ENCODE measurements at places on chromosomes 2 and 18.
A peak's percentile ranks its signal among the peaks of the same experiment; 100 is the strongest.

DNA sequence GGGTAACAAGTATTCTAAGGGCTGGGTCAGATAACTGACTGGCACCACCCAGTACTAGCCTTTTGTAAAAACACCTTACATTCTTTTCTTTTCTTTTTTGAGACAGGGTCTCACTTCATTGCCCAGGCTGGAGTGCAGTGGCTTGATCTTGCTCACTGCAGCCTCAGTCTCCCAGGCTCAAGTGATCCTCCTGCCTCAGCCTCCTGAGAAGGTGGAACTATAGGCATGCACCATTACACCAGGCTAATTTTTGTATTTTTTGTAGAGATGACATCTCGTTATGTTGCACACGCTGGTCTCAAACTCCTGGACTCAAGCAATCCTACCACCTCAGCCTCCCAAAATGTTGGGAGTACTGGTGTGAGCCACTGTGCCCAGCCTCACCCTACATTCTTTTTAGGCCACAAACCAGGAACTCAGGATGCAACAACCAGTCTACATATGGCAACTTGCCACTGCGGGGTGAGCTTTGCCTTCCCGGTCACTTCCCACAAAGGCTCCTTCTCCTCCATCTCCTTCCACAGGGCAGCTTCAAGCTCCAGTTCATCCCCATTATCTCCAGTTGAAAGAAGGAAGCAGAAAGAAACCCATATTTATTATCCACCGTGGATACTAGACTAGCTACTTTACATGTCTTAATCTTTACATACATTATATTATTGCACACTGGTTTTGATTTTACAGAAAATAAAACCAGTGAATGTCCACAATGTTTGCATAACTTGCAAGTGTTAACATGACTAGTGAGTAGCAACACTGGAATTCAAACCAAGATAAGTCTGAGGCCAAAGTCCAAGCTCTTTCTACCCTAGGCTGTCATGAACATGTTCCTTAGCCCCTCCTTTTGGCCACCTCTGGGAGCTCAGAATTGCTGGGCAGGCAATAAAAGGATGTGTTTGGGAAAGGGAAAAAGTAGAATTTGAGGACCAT lies 23.7 kb upstream of the AP1S3 start:
- no peak for DNase-seq

GRCh38 chr18:65725251-65726050 lies 25.4 kb upstream of the CDH7 start:
- no peak for DNase-seq

DNA sequence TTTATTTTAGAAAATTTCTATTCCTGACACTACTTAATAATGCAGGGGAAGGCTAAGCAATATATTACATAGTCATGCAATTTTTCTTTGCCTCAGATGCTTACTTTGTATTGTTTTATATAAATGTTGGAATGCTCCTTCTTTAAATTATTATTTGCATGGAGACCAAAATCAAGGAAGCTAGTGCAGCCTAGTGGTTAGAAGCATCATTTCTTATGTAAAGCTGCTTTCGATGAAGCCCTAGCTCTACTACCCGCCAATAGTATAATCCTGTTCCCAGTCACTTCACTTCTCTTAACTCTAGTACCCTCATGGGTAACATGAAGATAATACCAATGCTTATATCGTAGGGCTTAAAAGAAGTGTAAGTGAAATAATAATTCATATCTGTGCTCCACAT lies 198.9 kb downstream of the LRATD1 start:
- DNase-seq: no peak

DNA sequence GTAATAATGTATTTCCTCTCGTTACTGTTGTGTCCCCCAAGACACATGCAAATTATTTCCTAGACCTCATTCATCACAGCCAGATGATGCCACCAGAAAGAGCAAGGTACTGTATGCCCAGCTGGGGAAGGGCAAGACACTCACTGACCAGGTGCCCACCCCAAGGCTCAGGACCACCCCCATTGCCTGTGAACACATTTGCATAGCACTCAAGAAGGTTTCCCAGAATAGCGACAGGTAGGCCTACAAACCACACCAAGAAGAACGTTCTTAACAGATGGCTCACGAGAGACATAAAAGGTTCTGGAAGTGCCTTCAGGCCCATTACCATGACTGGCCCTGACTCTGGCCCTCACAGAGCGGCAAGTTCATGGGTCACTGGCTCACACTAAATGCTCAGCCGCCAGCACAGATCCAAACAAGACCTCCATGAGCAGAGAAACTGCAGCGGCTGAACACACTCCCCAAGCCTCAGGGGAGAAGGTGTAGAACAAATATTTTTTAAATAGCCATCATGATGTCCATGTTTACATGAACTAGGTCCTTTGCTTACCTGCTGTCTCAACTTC lies 44.0 kb downstream of the FAM168B start:
- DNase-seq: no peak

DNA sequence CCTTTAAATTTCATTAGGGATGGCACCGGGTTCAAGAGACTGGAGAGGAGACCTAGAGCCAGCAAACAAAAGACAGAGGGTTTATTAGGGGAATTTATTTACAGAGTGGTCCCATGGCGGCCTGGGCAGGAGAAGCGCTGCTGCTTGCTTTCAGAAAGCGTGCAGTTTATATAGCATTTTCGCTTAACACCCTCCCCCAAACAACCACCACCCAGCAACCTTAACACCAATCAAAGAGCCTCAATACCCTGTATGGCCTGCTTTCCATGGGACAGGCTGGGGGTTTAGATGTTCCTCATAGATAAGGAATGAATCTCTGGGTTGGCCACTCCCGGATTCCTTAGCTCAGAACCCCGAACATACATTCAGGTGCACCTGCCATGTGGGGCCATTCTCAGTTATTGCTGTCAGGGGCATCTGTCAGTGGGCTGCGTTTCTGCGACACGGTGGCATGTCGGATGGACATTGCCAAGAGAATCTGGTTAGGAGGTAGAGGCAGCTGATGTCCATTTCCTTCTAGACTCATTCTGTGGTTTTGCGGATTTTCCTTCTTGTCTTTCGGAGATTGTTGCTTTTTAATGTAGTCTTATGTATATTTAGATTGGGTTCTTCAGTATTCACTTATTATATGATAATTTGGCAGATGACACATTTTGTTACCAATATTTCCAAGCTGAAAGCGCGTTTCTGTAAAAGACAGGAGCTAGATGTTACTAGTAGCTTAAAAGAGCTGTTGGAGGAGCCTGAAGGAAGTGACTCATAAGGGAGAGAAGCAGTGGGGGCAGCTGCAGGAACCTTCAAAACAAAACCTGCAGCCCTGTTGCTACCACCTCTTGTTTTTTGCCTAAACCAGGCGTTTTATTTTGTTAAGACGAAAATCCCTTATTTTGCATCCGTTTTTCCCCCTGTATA lies 7.2 kb downstream of the AGAP1 start:
- no peak for DNase-seq

- peak; percentile 73 for DNase-seq
Observed at GRCh38 chr2:69642709-69643601, 584 bp downstream of the AAK1 start.

DNA sequence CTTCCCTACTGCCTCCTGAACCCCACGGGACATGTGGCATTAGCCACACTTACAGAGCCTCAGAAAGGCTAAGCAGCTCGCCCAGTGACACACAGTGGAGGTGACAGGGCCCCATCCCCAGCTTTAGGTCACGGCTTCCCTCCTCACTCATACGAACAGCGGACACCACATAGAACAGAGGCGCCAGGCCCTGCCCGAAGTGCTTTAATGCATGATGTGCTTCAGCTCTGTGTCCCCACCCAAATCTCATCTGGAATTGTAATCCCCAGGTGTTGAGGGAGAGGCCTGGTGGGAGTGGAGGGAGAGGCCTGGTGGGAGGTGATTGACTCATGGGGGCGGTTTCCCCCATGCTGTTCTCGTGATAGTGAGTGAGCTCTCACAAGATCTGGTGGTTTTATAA lies 135.3 kb downstream of the PTGR3 start:
- no peak for DNase-seq

GRCh38 chr2:46009315-46009714 lies 287.9 kb upstream of the EPAS1 start:
- DNase-seq: no peak

- DNase-seq: no peak
Observed at GRCh38 chr2:27369471-27370025, 590 bp downstream of the EIF2B4 start.

DNA sequence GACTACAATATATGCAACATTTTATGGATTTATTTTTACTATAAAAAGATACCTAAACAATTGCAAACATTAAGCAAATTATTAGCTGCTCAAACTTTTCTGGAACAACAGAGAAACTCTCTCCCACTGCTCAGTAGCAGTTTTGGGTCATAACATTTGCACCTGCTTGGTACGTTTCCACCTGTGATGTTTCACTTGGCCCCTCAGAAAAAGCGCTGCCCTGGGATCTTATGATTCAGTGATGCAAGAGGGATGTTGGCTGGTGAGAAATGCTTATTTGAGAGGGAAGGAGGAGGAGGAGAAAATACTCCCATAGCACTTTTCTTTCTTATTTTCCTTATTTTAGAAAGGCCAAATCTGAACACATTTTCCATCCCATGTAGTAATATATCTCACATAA lies 9.2 kb downstream of the IRS1 start:
- no peak for DNase-seq

- no peak for DNase-seq
Observed at GRCh38 chr2:203659331-203660049, 46.9 kb upstream of the CD28 start.

DNA sequence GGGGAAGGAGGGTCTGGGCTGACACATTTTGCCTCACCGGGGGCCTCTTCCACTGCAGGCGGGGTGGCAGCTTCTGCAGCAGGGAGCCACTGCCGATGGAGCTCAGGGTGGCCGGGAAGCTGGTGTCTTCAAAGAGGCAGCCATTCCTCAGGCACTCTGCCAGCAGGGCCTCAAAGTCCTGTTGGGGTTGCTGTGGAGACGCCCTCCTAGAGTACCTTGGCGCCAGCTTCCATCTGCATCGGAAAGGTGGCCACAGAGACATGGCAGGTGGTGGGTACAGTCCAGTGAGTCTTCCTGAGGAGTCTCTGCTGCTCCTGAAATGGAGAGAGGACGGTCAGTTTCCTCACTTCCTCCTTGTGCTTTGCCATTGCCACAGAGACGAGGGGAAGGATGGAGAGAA lies 12.1 kb downstream of the CAPN14 start:
- DNase-seq: no peak

DNA sequence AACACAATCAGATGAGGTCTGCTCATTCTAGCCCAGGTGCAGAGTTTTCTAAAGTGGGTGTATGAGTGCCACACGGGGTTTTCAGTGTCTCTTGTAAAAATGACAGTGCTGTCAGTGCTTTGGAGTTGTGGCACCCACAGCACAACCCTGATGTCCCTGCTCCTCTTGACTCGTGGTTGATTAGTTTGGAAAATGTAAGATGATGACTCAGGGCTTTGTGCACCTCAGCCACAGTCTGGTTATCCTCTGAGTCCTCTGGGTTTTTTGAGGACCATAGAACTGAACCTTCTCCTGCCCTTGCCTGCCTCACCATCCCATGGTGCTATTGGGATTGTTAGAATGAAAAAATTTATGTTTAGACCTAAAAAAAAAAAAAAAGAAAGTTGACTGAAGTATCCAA lies 105.6 kb downstream of the MYO1B start:
- no peak for DNase-seq

- DNase-seq: no peak
Observed at GRCh38 chr2:67878743-67879142, 184.1 kb downstream of the C1D start.

DNA sequence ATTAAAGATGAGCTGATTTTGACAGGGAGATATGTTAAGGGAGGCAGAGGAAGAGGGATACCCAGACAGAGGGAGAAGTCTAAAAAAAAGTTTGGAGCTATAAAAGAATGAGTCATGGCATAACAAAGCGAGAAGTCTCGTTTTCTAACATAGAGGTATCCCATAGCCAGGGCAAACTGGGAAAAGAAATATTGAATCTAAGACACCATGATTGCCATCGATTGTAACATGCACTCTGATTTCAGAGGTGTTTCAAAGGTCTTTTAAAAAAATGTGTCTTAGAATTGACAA lies 110.7 kb downstream of the MDH1 start:
- no peak for DNase-seq

GRCh38 chr2:103166456-103167324 lies 404.9 kb downstream of the TMEM182 start:
- DNase-seq: no peak

- no peak for DNase-seq
Observed at GRCh38 chr2:193428336-193428818, 1233.6 kb upstream of the TMEFF2 start.

GRCh38 chr2:16960579-16960978 lies 294.9 kb upstream of the CYRIA start:
- DNase-seq: no peak

DNA sequence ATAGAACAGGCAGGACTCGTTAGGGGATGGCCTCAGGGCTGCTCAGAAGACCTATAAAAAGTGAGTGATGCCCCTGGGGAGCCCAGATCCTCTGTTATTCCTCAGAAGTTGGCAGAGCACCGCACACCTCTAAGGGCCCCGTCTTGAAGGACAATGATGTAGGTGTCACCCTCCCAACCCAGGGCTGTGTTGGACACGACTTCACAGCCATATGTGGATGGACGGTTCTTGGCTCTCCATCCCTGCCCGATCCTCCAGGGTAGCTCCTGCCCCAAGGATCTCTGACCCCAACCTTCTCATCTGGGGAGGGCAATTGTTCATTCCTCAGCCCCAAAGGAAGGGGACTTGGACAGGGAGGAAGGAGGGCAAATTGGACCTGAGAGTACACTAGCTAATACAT lies 246.1 kb downstream of the DYSF start:
- DNase-seq: no peak

DNA sequence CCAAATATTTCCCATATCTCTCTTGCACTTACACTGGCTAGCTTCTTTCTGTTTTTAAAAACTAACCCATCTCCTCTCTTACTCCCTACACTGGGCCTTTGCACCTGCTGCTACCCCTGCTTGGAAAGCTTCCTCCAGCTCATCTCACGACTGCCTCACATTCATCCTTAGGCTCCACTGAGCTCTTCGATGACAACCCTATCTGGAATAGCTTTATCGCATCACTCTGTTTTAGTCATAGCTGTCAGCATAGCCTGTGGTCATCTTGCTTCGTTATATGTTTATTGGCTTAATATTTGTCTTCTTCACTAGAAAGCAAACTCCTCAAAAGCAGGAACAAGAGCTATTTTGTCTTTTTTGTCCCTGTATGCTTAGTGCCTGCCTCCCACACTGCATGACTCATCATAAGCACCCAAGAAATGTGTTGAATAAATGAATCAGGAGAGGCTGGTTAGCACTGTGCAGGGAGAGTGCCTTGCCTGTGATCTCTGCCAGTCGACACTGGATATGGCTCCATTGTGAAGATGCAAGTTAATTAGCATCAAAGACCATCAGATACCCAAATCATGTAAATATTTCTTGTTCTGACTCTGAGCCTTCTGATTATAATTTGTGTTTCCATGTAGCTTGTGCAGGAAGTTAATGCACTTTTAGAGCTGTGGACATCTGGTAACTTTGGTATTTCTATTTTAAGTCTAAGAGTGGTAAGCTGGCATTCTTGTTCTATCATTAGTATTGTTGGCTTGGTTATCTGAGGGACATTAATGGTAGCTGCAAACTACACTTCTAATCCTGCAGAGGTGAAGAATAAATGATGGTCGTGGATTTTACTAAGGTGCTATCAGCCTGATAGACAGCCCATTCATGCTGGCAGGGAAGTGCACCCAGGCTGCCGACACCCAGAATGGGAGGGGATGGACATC lies 10.3 kb upstream of the DYTN start:
- DNase-seq: no peak

GRCh38 chr2:240840435-240841060 lies 20.5 kb upstream of the KIF1A start:
- DNase-seq: no peak

GRCh38 chr2:31886700-31887099 lies 124.1 kb downstream of the MEMO1 start:
- DNase-seq: no peak

All from stimulated activated CD4-positive, alpha-beta T cell treated with anti-CD3 and anti-CD28 coated beads, TNF-alpha, amount 100 ng/mL, for 24 hours (primary cell).